Bronchial epithelial cell (primary cell): ENCODE measurements at places on chromosomes 2 and 18. TPM values are rescaled to one million over a fixed set of nuclear protein-coding genes. Genes with fewer than 3 reads are reported as not detected.

- DNase-seq = peak; percentile 49
Measured at GRCh38 chr2:53880756-53881155, 21.0 kb upstream of the GPR75 start.

The LIPG gene
- 9.5 and 11.5 TPM in 2 replicates for total RNA-seq

DNA sequence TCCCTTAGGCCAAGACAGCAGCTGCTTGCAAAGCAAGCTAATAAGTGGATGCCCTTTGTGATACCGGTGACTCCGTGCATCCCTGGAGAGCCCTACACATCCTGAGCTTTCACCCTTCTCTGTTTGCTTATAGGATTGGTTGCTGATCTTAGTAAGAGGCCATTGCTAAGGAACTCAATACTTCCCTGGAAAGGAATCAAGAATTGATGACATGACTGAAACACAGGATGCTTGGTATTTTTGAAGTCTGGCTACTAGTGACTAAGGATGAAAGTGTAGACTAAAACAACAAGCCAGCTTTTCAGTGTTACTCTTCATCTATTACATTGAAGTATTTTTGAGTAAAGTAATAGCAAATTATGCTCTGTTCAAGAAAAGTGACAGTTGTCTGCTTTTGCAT, 123.0 kb upstream of the SERPINE2 start:
- peak; percentile 56 for DNase-seq

DNA sequence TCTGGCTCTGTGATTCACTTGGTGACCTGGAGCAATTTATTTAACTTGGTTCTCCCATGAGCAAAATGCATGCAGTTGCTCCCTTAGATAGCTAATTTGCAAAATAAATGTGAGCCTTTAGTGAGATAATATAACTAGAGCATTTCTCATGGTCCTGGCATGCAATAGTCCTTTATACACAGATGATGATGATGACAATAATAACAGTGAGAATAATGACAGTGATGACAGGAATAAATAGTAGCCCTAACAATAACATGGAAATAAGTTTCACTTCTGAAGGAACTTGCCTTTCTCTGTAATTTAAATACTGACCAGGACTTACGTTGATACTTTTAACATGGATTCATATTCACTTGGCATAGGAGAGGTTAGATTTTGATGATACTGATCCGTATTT, 49.2 kb downstream of the LPIN1 start:
- DNase-seq = no peak

GRCh38 chr2:119760956-119761275, 1.2 kb downstream of the PTPN4 start:
- peak; percentile 49 for DNase-seq

The HOXD1 gene
- total RNA-seq = not detected in 2 replicates

The MROH2A gene
- not detected in 2 replicates for total RNA-seq

DNA sequence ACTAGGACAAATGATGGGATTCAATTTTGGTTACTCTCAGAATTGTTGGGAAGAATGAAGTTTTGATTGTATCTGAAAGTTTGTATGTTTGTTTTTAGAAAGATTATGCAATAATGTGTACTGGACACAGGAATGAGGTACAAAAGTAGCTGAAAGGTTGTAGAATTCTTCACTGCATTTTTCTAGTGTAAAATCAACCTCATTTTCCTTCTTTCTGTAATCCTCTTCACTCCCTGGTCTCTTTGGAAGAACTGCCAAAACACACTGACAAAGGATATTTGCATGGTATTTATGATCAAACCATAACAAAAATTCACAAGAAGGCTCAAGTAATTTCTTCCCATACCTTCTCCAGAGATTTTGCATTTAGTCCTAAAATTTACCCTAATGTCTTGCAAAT, 110.7 kb downstream of the ZEB2 start:
- no peak for DNase-seq

GRCh38 chr2:120922571-120923332, 187.1 kb downstream of the GLI2 start:
- DNase-seq = no peak

DNA sequence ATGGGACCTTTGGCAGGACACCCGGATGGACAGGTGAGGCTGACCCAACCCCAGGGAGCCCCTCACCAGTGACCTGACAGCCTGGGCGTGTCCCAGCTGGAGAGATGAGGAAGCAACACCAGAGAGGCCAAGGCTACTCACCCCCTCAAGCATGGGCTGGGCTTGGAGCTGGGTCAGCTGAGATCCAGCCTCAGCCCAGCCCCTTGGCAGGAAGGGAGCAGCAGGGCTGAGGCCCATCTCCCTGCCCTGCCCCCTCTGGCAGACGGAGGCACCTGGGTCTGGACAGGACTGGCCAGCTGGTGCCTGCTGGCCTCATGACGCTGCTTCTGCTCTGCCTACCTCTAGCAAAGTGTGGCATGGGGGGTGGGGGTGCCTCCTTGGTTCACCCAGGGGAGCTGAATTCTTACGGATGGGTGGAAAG, 37.8 kb downstream of the HS6ST1 start:
- DNase-seq = no peak

GRCh38 chr2:27042985-27043634, 8.4 kb upstream of the AGBL5 start:
- DNase-seq = no peak

The VAMP5 gene
- 4.5 and 5.5 TPM in 2 replicates for total RNA-seq

GRCh38 chr2:200784215-200784614, 27.5 kb upstream of the BZW1 start:
- no peak for DNase-seq

- DNase-seq = no peak
Measured at GRCh38 chr2:65027616-65028244, 28.5 kb upstream of the CEP68 start.

The GPBAR1 gene
- under 0.01 TPM in 1 of 2 replicates, not detected in the other for total RNA-seq

The TUBA4B gene
- not detected in 2 replicates for total RNA-seq

The NEMP2 gene
- 1.8 and 1.9 TPM in 2 replicates for total RNA-seq

- no peak for DNase-seq
Measured at GRCh38 chr2:5007596-5007995, 684.6 kb upstream of the SOX11 start.

The EHD3 gene
- total RNA-seq = 1.6 and 2.3 TPM in 2 replicates

GRCh38 chr2:222280795-222281194, 18.0 kb downstream of the PAX3 start:
- DNase-seq = no peak

GRCh38 chr2:218465987-218466633, 47.2 kb downstream of the VIL1 start:
- peak; percentile 44 for DNase-seq

DNA sequence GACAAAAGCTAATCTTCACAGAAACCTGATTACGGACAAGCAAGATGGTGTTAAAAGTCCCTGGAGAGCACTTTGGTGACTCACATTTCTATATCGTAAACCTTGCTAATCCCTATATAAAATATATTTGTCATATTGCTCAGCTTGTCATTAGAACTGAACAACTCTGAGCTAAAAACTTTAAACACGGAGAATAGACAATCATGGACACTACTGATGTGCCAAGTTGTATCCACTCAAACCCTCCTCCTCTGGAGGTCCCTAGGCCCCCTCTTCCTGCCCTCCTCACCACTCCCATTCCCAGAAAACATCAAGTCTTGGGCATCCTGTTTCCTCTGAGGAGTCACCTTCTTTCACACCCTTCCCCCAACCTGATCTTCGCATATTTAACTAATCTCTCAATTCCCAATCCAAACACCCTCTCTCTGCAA, 138.7 kb upstream of the PID1 start:
- peak; percentile 47 for DNase-seq

- peak; percentile 95 for DNase-seq
Measured at GRCh38 chr2:31414601-31415241, at the start of gene XDH. XDH (minus strand) TSS chr2:31414742; CDS start chr2:31414666, 76 bp downstream.

GRCh38 chr2:108786354-108787215, at the start of gene CCDC138:
CCDC138 (plus strand) TSS chr2:108786771; CDS start chr2:108786823, 52 bp downstream.
- DNase-seq = peak; percentile 75

DNA sequence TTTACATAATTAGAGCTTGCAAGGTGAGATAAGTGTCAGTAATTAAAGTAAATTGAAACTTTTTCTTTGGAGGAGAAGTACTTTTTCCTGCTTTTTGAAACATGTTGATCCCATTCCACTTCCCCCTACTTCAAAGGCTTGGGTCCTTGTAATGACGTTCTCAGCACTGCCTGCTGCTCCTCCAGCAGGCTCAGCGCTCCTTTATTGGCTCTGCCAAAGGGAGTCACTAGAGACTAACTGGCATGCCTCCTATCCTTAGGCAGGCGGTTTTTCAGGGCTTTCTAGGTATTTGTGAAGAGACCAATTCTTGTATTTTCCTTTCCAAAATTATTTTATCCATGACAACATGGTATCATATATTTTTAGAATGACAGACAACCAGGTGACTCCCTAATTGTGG, 43.9 kb upstream of the ACADL start:
- DNase-seq = no peak

The PSMA8 gene
- not detected in 2 replicates for total RNA-seq

The SERPINB12 gene
- 0.53 and 1.4 TPM in 2 replicates for total RNA-seq

DNA sequence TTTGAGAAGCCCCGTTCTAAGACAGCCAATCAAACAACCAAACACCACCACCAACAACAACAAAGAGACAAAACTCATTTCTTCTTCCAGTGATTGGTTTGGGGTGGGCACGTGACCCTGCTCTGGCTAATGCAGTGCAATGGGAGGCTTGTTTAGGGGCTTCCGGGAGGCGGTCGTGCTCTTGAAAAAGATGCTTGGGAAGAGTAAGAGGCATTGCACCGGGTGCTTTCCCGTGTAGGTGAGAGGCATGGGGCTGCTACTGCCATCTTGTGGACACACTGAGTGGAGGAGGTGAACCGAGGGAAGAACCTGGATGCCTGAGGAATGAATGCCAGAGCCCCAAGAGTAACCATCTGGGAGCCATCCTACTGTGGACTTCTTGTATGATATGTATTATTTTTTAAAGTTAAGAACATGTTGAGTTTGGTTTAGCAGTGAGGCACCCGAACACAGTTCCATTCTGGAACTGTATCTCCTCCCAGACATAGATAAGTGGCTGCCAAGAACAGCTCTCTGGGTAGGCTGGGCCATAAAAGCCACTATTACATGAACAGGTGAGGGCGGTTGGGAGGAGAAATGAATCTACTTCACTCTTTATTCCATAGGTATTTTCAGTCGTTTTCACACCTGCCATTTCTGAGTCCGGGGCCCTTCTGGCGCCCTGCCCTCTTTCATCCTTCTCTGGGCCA, 19.1 kb upstream of the ARHGAP25 start:
- DNase-seq = peak; percentile 66
